Activated T-cell treated with anti-CD3 and anti-CD28 coated beads, Interleukin-2, amount 50 U/mL, for 48 hours (primary cell): ENCODE measurements at places on chromosomes 1 and 21.

DNA sequence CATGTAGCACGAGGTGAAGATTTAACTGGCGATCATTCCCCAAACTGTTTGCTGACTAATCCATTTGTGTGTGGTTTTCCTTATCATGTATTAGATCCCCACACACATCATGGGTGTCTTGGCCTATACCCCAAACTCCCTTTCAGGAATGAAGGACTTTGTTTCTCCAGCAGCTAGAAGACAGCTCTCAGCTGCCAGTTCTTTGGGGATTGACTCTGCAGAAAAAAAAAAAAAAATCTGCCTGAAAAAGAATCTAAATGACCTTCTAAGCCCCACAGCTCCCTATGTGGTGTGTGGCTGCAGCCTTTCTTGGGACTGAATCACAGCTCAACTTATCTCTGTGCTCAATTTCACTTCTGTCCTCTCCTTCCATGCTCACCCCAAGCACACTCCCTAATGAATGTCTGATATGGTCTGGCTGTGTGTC lies 256.3 kb upstream of the DUSP10 start:
- no peak for DNase-seq

DNA sequence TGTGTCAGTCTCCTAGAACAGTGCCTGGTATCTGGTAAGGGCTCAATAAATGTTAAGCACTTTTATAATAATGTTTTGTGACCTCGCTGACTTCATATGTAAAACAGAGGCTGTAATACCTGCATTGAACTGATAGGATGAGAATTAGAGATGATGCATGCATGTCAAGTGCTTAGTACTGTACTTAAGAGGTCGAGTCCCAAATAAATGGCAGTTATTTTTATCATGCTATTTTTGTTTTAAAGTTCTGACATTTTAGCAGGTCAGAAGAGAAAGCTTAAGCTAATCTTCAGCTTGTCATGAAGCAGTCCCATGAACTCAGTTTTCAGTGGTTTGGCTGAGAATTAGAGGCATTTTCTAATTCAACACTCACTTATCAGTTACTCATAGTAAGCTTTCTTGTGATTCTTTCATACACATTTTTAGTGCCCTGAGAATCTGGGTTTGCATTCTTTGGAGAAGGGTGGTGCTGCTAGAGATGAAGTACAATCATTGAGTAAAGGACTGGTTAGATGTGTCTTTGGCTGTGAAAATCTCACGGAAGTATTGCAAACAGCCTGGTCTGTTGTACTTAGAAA lies 75.7 kb upstream of the RAVER2 start:
- DNase-seq: no peak

DNA sequence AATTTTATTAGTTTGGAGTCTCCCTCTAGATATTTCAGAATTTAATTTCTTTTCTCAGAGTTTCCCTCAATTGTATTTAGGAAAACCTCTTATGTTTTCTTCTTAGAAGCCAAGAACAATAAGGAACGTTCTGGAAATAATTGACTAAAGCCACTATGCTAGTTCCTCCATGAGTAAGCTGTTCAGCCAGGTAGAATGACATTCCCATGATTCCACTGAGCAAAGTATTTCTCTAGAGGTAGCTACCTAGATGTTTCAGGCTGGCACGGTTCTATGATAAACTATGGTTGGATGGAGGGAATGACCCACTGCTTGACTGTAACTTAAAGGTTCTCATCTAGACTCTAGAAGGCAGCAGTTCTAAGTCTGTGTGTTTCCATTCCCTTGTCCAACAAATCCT lies 62.4 kb downstream of the CLDN17 start:
- no peak for DNase-seq

DNA sequence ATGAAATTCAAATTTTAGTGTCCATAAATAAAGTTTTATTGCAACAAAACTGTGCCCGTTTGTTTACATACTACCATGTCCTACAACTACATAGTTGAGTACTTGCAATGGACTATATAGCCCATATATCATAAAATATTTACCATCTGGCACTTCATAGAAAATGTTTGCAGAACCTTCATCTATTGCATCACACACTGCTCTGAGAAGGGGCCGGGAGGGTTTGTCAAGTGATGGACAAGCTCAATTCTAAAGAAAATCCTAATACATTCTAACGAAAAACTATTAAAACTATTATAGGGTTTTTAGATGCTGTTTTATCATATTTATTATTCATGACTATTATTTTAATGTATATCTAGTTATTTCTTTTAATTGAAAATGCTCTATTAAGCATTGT lies 35.9 kb downstream of the RGSL1 start:
- no peak for DNase-seq

DNA sequence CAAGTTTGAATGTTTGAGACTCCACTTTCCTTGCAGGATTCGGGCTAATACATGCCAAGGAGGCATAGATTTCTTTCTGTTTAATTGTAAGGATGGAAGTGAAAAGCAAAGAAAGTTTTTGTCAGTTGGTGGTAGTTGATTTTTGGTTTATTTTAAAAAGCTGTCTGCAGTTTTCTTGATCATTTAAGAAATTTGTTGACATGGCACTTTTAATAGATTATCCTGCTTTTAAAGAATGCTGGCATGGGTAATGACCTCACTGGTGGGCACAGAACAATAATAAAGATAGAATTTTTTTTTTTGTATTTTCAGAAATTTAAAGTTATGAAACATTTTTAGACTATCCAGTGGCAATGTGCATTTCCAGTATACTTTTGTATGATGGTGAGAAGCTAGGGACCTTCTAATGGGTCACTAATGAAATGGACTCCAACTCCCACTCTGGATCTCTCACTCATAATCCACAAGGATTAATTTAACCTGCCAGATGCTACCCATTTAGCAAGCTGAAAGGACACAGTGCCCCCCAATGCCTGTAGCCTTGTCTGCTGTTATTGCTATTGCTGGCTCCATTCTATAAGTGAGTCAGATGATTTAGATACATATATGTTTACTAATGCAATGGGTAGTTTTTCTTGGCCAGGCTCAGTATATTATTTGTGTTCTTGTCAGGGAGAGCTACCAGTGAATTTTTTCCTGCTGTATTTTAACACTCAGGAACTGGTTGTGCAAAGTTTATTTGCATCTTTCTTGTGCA lies 190.2 kb upstream of the SGIP1 start:
- DNase-seq: no peak

DNA sequence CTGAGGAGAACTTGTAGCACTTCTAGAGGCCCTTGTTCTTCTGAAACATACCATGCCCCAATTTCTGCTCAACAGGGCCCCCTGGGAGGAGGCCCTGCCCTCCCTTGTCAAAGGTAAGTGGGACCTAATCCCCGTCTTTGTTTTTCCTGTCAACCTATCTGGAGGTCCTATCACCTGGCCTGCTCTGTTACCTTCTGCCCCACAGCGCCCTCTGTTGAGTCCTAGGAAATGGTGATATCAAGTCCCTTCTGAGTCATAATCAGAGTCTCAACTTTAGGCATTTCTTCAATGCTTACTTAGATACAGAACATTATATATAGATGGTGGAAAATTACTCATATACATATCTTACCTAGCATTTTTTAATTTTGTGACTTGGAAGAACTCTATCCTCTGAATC lies 28.2 kb upstream of the FCRL4 start:
- DNase-seq: peak; percentile 44

DNA sequence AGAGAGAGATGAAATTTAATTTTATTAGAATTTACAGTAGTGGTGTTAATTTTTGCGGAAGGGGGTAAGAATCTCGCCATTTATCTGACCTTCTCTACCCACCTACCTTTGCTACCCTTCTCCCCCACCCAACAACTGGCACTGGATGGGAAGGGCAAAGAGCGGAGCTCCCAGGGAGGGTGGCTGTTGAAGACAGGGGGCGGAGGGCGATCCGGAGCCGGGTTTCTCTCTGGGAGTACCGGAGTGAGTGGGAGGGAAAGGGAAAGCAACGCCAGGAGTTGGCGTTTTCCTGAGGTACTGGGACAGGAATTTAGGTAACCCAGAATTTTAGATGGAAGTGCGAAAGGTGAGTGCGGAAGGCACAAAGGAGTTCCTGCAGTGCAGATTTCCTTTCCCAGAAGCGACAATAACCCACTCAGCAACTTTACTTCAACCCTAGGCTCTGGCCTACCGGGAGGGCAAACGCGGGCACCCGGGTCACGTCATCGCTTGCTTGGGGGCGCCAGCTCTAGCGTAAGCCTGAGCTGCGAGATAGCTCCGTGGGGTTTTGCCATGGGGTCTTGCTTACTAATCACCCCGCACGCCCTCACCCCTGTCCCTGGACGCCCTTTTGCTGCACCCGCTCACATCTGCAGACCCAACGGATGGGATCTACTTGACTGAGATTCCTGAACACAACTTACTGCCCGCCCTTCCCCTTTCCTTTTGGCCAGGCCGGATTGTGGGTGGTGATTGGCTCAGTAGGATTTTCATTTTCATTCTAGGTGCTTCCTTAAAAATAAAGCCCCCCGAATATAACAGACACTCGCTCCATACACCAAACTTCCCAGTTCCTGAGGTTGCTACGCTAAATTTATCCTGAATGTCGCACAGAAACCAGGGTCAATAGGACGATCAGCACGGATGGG lies 413.0 kb upstream of the ESRRG start:
- no peak for DNase-seq

DNA sequence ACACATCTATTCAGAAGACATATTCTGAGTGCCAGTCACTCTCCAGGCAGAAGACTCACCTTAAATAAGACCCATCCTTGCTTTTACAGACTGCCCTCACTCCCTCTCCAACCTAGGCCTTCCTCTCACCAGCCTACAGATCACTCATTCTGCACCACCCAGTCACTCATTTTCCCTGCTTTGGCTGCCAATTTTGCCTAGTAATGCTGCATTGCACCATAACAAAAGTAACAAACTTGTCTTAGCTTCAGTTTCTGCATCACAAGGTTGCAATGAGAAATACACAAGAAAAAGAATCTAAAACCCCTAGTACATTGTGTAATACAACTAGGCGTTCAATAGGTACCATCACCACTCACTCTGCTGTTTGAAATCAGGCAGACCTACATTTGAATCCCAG lies 292.4 kb downstream of the PLPP3 start:
- no peak for DNase-seq

DNA sequence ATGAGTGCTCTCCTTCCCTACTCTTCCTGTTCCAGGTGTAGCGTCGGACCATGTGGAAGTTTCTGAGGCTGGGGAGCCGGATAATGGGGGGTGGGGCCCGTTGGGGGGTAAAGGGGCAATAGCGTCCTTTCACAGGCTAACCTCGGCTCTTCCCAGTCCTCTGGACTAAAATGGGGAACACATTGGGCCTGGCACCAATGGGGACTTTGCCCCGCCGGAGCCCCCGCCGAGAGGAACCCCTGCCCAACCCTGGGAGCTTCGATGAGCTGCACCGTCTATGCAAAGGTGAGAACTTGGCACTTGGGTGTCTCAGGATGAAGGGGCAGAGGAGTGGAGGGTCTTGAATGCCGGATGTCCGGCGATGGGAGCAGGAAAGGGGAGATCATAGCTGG lies 456 bp downstream of the TOMM40L start:
- peak; percentile 44 for DNase-seq

DNA sequence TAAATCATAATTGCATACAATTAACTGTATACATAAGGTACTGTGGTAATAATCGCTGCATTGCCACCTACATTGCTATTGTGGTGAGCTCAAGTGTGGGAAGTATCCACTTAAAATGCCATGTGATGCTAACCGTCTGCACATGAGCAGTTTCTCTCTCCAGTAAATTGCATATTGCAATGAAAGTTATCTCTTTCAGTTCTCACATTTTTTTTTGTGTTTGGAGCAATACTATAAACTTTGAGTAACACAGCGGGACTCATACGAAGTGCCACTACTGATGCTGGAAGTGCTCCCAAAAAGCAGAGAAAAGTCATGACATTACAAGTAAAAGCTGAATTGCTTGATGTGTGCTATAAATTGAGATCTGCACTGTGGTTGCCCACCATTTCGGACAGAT lies 38.5 kb downstream of the DISC1 start:
- DNase-seq: no peak

- no peak for DNase-seq
Observed at GRCh38 chr1:211588711-211589110, 9.8 kb upstream of the SLC30A1 start.

GRCh38 chr1:55337801-55338447 lies 122.8 kb upstream of the USP24 start:
- no peak for DNase-seq

DNA sequence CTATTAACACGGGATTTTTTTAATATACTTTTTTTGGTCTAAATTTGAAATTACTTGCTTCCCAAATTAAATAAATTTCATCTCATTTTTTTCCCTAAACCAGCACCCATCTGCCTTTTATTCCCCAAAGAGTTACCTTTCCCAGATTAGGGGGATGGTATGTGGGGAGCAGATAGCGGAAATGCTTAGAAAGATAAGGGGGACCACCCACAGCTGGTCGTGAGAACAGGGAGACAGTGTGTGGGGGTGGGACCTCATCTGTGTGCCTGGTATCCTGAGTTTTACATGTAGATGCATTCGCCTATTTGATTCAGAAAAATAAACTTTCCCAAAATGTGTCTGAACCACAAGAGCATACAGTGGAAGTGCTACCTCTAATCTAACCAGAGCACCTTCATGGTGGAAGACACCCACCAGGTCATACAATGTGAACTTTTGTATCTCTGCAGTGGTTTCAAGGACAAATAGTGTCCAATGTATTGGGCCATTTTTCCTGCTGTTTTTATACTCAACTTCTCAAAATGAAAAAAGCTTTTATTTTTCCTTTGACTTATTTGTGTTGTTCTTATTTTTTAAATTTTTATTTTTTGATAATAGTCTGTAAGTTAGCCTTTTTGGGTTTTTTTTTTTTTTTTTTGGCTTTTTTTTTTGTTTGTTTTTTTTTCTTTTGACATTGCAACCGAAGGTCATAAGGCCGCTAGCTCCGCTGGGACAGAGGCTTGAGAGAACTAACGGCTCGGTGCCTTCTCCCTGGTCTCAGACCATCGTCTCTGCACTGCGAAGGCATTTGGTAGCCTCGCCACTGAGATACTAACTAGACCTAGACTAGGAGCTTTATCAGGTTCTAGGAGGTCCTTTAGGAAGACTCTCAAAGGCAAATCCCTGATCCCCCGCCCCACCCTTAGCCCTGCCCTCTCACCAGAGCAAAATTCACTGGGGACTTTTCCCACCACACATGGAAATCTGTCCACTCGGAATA lies 263.2 kb downstream of the TM2D1 start:
- no peak for DNase-seq

GRCh38 chr1:150512846-150513245 lies 2.7 kb upstream of the FALEC start:
- no peak for DNase-seq

GRCh38 chr1:233491953-233492620 lies 121.8 kb upstream of the KCNK1 start:
- no peak for DNase-seq

GRCh38 chr1:10962483-10962882 lies 50.0 kb upstream of the TARDBP start:
- no peak for DNase-seq

GRCh38 chr1:2215329-2215728 lies 12.8 kb upstream of the SKI start:
- DNase-seq: no peak

- no peak for DNase-seq
Observed at GRCh38 chr1:75233302-75233929, 99.2 kb downstream of the LHX8 start.
